NCI-H1417 treated with DMSO at 0.1 percent for 48 hours (cell line): ENCODE measurements at places on chromosomes 7 and 10.

DNA sequence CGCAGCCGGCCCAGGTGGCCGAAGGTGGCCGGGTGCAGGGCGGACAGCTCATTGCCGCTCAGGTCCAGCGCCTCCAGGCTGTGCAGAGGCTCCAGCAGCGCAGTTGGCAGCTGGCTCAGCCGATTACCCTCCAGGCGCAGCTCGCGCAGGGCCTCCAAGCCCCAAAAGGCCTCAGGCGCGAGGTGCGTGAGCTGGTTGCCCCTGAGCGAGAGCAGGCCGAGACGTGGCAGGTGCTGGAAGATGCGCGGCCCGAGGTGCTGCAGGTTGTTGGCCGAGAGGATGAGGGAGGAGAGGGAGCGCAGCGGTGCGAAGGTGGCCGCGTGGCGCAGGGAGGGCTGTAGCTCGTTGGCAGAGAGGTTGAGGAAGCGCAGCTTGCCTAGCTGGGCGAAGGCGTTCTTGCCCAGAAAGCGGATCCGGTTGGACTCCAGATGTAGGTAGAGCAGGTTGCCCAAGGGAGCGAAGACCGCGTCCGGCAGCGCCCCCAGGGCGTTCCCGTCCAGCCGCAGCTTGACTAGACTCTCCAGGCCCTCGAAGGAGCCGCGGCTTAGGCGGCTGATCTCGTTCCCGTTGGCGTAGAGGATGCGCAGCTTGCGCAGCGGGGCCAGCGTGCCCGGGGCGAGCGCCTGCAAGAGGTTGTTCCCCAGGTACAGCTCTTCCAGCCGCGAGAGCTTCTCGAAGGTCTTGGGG is 923 bp downstream of the TRIL start:
- no peak for DNase-seq

DNA sequence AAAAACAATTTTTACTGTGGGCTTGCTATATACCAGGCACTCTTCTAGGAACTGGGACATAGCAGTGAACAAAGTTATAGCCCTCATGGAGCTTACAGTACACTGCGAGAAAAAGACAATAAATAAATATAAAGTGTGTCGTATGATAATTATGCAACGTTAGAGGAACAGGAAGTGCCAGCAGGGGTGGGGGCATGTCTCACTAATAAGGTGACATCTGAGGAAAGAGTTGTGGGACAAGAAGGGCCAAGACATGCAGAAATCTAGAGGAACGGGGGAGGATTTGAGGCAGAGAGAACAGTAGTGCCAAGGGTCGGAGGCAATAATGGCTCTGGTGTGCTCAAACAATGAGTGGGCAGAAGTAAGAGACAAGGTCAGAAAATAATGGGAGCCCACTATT is 52.8 kb downstream of the LMBR1 start:
- DNase-seq, result no peak

DNA sequence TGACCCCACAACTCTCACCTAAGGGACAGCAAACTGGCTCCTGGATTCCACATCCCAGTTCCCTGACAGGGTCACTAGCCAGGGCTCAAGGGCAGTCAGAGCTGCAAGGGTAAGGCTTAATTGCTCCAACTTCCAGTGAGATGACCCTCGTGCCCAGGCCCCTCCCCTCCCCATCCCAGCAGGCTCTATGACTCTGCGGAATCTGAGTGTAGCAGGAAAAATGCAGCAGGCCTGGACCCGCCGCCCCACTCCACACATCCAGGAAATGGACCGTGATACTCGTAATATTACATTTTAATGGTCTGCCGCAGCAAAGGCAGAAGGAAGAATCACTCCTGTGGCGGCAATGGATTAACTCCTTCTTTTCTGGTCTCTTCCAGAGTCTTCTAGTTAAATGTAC is 91.7 kb upstream of the CHST15 start:
- no peak for DNase-seq

- no peak for DNase-seq
Observed at GRCh38 chr7:7969306-7970236, 975 bp downstream of the GLCCI1 start.

- DNase-seq, result no peak
Observed at GRCh38 chr10:98033515-98033914, 3.1 kb upstream of the CRTAC1 start.

DNA sequence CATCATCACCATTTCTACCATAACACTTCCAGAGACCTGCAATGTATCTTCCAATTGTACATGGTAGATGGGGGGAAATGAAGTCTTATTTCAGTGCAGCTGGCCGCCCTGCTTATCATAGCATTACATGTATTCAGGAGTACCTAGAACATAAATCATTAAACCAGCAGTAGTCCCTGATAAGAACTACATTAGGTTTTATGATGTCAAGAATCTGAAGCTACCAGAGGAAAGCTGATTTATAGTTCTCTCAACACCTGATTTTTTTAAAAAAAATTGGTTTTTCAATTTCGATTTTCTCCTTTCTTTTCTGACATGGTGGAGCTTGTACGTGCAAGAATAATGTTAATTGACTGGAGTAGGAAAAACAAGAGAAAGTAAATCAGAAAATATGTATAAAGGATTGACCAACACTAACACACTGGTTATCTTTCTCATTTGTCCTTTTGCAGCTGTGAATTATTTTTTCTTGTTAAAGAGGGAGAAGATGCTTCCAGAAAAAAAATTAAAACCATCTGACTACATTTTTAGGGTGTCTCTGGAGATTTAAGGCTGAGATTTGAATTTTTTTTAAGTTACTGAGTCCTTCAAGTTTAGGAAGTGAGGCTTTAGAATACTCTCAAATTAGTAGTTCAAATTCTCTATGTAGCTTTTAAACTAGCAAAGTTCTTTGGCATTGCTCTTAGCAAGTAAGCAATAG is 59.1 kb downstream of the CSTF2T start:
- DNase-seq, result no peak

DNA sequence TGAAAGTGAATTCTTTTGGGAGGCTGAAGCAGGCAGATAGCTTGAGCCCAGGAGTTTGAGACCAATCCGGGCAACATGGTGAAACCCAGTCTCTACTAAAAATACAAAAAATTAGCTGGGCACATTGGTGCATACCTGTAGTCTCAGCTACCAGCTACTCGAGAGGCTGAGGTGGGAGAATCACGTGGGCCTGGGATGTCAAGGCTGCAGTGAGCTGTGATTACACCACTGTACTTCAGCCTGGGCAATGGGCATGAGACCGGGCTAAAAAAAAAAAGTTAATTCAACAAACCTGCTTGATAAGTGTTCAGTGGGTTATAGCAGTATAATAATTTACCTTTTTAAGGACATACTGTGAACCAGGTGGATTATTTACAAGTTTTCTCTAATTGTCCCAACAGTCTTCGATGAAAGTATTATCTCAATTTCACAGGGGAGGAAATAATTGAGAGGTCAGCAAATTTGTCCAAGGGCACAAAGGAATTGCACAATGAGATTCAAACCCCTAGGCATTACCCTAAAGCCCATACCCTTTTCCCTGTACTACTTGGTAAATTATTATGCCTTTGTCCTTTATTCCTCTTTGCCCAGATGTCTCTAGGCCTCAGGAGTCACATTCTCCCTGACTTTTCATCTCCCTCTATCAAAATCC is 13.1 kb upstream of the DLD start:
- no peak for DNase-seq

GRCh38 chr7:107909445-107909844 is 18.5 kb downstream of the DLD start:
- no peak for DNase-seq

- DNase-seq, result no peak
Observed at GRCh38 chr10:31648966-31649365, 279.7 kb downstream of the ARHGAP12 start.

DNA sequence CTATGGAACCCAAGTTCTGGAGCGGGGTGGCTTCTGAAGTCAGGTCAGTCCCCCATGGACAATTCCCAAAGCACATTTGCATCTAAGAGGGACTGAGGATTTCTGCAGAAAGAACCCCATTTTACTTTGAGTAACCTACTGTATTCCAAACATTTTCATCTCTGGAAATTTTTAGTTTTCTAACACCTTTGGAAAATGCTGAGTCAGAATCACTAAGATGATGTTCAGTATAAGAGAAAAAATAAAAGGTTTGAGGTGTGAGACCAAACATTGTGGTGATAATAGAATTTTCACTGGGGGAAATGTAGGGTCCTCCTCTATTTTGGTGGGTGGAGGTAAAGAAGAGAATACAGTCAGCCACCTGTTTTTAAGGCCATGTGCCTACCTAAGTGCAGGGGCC is 227.1 kb downstream of the LRMDA start:
- no peak for DNase-seq

- no peak for DNase-seq
Observed at GRCh38 chr10:11335881-11336430, 275.5 kb downstream of the USP6NL start.

DNA sequence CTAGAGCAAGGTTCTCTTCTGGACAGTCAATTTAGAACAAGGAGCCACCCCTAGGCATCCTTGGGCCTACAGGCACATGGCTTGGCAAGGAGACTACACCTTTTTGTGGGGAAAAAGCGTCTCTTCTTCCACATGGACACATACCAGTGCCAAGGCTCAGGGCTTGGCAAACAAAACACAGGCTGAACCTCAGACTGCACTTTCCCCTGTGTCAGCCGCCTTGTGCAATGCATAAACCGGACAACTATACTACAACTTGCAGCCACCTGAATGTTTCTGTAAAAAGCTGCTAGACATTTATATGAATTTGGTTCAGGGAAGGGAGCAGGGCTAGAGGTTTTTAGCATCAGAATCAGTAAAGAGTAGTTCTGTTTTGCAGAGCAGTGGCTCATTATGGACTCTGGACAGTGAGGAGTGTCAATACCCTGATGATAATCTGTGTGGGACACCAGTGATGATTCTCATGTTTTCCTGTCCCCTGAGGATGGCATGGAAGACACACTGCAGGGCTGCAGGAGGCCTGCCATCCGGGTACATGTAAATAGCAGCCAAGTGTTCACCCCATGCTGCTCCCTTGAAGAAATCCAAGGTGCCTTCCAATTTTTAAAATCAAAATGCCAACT is 118.9 kb downstream of the GATA3 start:
- DNase-seq, result no peak

DNA sequence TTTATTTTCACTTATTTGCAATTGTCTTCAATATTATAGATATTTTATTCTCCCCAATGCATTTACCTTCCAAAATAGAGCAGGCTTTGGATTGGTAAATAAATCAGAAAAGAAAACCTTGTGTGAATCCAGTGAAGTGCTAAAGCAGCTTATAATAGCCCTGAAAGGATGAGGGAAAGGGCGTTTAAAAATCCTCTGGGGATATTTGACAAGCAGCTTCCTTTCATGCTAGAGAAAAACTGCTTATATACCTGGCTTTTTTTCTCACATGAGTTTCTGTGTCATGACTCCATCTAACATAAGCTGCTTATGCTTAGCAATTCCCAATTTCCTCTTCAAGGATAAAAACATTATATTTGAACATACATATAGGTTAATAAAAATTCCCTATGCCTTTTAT is 221.6 kb upstream of the SEMA3E start:
- DNase-seq, result no peak

DNA sequence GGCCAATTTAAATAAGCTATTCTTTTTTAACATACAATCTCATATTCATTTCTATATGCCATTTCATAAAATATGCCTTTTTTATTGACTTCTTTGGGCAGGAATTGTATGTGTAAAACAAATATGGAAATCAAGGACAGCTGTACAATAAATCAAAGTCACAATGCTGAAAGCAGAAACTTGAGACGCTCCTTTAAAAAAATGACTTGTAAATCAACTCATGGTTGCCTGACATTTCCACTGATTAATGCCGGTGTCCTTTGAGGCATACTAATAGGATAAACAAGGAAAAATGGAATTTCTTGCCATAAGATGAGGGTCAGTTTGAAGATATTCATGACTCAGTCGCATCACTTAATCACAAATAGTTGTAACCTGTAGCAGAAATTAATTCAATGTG is 247.4 kb upstream of the TEX47 start:
- DNase-seq, result peak; percentile 31

DNA sequence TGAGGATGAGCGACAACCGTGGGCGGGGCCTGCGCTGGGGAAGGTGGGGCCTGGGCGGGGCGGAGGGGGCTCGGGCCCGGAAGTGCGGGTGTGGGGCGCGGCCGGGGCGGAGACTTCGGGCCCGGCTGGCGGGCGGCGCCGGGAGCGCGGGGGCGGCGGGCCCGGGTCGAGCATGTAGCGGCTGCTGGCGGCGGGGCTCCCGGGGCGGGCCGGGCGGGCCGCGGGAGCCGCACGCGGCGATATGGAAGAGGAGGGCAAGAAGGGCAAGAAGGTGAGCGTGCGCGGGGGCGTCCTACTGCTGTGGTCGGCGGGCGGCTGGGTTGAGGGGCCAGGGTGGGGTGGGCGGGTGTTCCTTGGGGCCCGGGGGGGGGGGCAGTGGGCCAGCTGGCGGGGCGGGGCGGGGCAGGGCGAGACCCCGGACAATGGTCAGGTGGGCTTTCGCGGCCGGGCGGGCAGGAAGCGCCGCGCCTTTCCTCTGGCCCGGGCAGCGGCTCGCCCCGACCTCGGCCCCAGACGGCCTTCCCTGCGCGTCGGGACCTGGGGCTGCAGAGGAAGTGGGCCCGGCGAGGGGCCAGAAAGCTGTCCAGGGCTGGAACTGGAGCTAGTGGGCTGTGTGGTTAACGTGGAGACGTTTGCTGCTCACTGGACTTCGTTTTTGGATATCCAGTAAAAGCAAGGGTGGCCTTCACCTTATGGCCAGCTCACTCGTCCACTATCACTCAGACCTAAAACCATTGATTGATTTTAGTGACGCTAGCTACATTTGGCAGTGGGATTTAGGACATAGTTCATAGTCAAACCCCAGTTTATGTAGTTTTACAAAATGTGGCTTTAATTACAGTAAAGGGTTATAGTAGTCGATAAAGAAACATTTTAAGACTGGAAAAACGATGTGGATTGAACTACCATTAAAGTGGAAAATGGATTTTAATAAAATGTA is at the start of gene CCM2:
CCM2 (plus strand) TSS at position 109 of the 940 bp plus-strand sequence; CDS start at position 242, 133 bp downstream.
- DNase-seq, result no peak

DNA sequence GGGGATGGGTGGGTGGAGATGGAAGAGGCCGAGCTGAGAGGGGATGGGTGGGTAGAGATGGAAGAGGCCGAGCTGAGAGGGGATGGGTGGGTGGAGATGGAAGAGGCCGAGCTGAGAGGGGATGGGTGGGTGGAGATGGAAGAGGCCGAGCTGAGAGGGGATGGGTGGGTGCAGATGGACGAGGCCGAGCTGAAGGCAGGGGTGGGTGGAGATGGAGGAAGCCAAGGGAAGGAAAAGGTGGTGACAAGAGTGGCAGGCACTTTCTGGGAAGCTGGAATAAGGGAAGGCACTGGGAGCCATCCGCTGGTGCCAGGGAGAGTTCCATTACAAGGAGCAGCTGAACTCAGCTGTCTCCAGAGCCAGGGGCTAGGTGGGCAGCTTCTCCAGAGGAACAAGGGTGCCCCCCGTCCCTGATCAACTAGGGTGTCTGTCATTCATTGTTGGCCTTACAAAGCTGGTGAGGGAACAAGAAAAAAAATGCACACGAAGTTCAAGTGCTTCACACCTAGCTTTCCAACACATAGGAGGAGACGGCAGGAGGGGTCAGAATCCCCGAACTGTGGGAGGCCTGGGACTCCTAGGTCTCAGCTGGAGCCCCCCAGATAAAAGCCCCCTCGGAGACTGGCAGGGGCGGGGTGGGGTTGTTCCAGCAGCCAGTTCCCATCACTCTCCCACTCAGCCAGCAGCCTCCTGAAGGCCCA is 62.4 kb downstream of the PROSER2 start:
- no peak for DNase-seq

- no peak for DNase-seq
Observed at GRCh38 chr7:100686201-100686821, 7.7 kb downstream of the GIGYF1 start.

- DNase-seq, result no peak
Observed at GRCh38 chr7:111071556-111071955, 19.4 kb upstream of the LRRN3 start.
